ENCODE measurements at places on chromosomes 6 and 20. TPM values are rescaled to one million over a fixed set of nuclear protein-coding genes. Genes with fewer than 3 reads are reported as not detected.

GRCh38 chr6:97917369-97917768, 634.4 kb upstream of the MMS22L start:
- DNase-seq, result no peak

DNA sequence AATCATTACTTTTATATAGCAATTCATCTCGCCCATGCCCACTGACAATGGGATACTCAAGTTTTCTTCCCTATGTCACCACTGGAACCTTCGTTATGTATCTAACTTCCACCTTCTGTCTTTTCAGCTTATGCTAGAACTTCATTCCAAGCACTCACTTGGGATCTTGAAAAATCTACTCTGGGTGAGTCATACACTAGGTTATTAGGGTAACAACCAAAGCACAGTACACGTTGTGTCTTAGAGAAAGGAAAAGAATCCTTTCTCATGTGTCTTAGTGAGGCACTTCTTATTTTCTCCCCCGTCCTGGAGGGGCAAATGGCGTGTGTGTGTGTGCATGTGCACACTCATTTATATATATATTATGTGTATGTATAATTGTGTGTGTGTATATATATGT, 18.3 kb upstream of the FAM162B start:
- no peak for DNase-seq

Gene MACROD2
- polyA plus RNA-seq, result 0.02 TPM

DNA sequence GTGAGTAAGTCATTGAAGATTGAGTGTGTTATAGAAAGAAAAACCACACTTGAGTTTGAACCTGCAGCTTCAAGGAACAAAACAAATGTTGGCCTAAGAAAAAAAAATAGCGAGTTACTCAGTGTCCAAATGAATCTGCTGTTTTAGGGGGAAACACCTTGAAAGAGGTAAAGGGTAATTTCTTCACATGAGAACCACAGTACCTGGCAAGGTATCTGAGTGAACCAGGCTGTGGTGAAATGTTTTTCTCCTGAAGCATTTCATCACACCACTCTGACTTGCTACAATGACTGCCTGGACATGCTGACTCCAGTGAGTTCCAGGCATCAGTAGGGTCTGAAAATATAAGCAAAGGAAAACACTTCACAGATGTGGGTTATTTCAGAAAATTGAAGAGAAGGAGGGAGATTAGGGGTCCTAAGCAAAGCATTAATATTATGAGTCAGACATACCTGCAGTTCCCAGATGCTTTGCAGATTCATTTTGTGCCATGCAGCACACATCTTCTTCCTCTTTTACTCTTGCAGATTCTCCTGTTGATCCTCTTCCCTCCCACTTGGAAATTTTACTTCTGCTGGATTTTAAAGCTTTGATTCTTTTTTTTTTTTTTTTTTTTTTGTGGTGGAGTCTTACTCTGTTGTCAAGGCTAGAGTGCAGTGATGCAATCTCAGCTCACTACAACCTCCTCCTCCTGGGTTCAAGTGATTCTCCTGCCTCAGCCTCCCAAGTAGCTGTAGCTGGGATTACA, 206.2 kb upstream of the SGK1 start:
- DNase-seq, result no peak

Gene FUT9
- not detected for polyA plus RNA-seq

DNA sequence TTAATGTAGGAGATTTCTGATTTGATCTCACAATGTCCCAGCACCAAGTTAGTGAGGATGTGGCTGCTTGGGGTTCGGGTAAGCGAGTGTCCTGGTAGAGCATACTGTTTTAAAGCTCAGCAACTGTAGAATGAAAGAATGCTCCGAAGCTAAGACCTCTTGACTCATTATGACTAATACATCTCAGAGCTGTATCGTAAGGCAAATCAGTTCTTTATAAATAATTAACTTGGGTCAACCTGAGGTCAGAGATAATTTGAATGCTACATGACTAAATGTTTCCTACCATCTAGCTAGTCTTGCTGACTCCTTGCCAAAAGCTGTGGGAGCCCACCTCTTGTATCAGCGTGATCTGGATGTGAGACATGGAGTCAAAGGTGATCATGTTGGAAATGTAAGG, 128.8 kb upstream of the PDE7B start:
- DNase-seq, result peak; percentile 60

GRCh38 chr6:37624121-37624520, 73.6 kb downstream of the MDGA1 start:
- DNase-seq, result no peak

- DNase-seq, result no peak
These were observed 31.9 kb downstream of the CHMP4B start for GRCh38 chr20:33843050-33843449.

DNA sequence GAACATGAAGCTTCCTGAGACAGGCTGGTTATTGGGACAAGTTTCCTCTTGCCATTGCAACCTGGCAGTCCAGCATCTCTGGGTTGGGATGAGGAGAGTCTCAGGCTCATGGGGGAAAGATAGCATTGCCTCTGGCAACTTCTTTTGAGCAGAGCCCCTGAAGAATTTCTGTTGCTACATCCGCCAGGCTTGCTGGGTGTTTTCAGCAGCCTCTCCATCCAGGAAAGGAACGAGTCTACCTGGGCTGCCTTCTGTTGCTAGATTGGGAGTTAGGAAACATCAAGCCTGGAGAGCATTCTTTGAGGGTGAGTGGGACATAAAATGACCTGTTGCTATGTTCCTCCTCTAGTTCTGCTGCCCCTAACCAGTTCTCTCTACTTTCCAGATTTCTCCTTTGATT, 313.5 kb downstream of the RFPL4B start:
- no peak for DNase-seq

- DNase-seq, result no peak
These were observed 81.4 kb downstream of the JARID2 start for GRCh38 chr6:15327271-15327670.

DNA sequence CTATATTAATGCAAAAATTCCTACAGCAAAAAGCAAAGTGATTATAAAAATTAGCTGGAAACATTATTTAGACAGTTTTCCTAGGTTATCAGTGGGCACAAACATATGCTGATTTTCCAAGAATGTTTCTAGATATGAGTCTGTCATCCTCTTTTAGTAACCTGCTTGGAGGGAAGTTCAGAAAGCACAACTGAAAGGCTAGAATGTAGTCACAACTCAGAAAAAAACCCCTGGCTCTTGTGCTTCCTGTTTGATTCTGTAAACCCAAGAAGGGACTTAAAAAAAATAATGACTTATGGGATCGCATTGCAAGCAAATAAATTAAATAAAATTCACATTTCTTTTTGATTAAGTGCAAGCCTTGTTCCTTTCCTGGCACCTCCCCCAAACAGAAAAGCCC, 708.4 kb upstream of the EPHA7 start:
- DNase-seq, result no peak
